ENCODE measurements at places on chromosomes 12 and 14.

DNA sequence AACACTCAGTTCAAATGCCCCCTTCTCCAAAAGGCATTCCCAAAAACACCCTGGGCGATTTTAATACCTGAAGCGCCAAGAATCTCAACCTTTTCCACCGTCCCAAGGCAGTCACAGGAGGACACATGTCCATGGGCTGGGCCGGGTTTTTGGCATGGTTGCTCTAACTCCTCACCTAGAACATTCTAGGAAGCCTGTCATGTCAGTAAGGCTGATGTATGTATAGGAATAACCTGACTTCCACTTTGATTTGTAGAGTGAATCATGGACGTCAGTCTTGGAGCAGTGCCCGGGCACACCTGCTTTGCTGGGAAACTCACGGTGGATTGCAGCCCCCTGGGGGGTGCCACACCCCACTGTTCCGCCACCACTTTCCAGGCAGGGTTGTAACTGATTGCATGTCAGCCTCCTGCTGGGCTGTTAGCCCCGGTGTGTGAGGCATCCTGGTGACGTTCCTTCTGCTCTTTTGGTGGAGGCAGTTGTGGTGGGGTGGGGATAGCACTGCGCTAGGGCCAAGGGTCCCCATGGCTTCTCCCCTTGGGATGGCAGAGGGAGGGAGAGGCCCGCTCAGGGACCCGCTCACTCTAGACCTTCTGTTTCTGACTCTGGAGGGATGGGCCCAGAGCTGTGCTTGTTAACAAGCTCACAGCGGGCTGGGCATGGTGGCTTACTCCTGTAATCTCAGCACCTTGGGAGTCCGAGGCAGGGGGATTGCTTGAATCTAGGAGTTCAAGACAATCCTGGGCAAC lies 35.2 kb upstream of the FAM181A start:
- DNase-seq: no peak

- no peak for DNase-seq
Observed at GRCh38 chr14:68561531-68562007, 231.3 kb downstream of the ZFP36L1 start.

DNA sequence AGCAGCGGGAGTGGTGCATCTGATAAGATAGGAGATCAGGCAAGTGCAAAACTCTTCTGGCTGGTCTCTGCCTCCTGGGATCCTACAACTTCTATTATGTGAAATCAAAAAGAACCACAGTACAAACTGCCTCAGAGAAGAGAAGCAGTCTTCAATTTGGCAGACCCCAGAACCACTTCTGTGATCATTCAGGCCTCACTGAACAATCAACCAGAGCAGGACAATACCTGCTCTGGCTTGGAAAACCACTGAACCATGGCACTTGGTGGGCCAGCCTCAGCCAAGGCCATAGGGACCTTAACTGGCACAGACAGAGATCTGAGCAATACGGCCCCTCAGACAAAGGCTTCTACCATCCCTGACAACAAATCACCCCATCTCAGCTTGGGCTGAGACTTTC lies 103.0 kb downstream of the NDUFA12 start:
- DNase-seq: no peak

DNA sequence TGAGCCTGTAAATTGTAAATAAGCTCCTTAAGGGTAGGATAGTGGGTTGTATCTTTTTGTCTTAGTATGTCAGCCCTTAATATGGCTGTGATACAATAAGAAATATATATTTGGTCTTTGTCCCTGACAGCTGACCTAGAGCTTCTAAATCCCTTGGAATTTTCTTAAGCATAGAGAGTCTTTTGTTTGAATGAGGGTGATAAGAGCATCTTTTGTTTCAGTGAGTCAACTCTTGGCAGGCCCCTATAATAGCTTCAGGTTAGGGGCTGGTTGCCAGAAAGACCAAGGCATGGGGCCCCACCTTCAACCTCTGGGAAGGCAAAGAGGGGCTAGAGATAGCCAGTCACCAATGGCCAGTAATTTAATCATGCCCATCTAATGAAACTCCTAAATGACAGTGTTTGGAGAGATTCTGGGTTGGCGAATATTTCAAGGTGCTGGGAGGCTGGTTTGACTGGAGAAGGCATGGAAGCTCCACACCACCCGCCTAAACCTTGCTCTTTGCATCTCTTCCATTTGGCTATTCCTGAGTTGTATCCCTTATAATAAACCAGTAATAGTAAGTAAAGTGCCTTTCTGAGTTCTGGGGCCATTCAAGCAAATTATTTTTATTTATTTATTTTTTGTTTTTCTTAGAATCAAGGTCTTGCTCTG lies 10.5 kb downstream of the PALS1 start:
- no peak for DNase-seq

GRCh38 chr12:50187084-50187900 lies 20.1 kb upstream of the CERS5 start:
- DNase-seq: no peak

DNA sequence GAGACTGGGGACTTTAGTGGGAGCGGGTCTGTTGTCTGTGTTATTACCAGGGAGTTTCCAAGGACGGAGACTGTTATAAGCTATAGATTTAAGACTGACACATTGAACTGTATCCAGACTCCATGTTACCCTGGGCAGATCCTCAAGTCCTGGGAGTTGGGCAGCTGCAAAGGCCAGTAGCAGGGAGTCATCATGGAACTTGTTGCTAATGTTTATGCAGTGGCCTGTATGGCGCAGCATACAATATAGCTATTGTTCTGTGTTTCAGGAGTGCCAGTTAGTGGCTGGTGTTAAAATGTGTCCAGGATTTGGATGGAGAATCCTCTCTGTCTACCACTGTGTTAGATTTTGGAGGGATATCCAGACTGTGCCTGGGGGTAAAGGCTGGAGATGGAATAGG lies 31.7 kb downstream of the SMOC1 start:
- DNase-seq: no peak

DNA sequence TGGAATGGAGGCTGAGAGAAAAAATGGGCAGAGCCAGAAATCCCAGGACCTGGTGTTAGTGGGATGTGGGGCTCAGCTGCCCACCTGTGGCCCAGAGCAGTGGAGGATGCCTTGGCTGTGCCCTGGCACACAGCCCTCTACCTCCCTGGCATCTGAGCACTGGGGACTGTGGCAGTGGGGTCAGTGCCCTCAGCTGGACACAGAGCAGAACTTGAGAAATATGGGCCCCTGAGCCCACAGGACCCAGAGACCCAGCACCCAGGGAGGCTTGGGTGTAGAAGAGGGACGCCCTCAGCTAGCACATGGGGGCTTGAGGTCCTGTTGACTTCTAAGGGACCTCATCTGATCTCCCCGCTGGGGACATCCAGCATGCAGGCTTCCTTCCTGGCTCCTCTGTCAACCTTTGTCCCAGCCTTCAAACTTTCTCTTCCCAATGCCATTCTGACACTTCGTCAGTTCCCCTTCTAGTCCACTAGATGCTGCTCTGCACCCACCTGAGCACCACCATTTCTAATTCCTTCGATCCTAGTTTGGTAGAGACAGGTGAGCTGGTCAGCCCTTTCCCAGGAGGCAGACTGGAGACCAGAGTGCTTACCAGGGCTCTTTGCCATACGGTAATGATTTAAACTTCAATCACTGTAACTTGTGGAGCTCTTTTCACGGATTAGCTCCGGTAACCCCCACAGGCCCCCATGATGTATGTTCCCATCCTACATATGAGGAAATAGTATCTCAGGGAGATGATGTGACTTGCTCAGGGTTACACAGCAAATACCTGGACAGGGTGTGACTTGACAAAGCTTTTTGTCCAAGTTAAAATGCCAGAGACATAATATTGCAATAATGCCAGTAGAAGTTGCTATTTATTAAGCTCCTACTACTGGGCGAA lies 143.7 kb downstream of the ASCL4 start:
- no peak for DNase-seq

- no peak for DNase-seq
Observed at GRCh38 chr12:124531281-124531745, 36.1 kb downstream of the NCOR2 start.

DNA sequence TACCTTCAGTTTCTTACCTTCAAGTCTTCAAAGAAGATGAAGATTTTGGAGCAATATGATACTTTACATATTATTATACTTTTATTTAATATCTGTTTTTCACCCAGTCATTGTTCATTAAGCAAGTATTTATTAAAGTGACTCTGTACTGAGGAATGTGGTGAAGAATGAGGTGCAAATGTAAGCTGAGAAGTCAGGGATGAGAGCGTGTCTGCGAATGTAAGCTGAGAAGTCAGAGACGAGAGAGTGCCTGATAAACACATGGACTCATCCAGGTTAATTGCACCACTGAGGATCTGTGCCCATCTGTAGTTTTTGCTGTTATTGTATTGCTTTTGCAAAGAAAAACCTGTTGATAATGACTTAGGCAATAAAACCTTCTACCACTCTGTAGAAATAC lies 211.9 kb upstream of the FAR2 start:
- DNase-seq: no peak
